Suppressor macrophage (primary cell): ENCODE measurements at places on chromosomes 3 and 15.

GRCh38 chr3:31358473-31359070 is 174.2 kb upstream of the STT3B start:
- DNase-seq, result no peak

GRCh38 chr15:99291643-99292042 is 40.4 kb downstream of the LRRC28 start:
- no peak for DNase-seq

DNA sequence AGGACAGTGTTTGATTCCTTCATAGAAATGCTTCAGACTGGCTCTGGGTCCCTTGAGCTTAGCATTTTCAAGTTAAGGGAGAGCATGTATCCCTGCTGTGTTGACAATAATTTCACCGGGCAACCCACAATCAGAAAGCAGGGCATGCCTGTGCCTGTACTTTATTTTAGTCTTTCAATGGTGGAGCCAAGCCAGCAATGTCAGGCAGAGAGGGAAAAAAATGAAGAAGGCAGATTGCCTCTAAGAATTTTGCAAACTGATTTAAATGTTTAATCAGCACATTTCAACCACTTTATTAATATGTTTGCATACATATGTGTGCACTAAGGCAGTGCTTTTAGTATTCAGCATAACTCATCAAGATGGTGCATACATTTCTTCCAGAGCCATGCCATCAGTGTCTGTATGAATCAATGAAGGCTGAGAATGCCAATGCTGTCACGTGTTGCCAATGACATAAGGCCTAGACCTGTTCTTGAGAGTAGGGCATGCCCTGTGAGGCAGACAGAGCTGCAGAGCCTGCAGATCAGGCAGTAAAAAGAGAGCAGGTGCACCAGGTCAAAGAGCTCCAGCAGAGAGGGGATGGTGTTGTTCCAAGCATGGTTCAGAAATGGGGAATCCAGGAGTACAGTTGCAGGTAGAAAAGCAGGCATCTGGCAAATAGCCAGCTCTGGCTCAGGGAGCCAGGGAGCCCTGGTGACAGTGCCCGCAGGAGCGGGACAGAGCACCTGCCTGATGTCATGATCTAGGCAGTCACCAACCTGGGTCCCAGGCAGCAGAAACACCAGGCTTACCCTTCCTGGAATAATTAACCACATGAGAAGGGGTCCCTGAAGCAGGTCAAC is 508.5 kb downstream of the GABRG3 start:
- no peak for DNase-seq

- no peak for DNase-seq
These were observed 296.5 kb downstream of the SLC9A9 start for GRCh38 chr3:143551761-143552160.

DNA sequence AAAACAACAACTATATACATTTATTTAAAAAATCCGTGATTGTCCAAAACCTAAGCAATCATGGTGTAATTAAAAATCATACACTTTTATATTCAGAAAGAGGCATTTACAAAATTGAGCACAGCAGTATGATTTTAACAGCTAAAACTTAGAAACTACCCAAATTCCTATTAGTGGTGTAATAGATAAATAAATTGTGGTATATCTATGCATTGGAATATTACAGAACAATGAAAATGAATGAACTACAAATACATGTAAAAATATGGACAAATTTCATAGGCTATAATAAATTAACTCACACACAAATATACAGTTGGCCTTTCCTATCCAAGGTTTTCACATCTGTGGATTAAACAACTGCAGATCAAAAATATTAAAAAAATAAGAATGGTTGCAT is 700.5 kb upstream of the ARPP21 start:
- no peak for DNase-seq

DNA sequence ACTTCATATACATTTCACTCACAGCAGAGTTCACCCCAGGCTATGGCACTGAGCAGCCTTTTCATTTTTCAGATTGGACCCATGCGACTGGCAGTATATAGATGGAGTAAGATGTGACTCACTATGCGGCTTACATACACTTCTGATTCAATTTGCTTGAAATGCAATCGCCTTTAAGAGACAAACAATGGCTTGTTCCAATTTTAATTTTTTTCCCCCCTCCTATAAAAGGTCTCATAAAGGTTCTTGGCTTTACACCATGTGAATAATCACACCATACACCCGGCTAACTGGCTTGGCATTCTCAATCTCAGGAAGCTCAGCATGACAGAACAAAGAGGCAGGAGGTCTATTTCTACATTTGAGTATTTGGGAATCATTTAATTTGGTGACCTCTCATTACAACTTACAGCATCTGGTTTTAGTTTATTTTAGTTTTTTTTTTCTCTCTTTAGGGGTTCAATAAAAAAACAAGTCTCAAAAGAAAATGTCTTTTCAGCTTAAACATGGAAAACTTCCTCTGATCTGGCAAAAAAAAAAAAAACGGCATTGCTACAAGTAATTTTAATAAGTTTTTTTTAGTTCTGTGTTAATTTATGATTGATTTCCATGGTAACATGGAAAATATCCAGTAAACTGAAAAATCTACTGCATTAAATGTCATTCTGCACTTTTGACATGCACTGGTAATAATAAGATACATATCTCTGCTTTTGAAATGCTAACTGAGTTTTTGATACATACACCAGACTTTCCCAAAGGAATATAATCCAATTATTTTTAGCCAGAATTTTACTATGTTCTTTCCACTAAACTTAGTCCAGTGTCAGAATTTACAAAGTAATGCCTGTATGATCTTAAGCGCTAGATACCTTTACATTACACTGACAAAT is 38.8 kb downstream of the GADL1 start:
- no peak for DNase-seq

GRCh38 chr3:98068824-98069223 is 18.1 kb upstream of the OR5AC2 start:
- no peak for DNase-seq

- no peak for DNase-seq
These were observed 60.4 kb upstream of the POU1F1 start for GRCh38 chr3:87336761-87337160.

DNA sequence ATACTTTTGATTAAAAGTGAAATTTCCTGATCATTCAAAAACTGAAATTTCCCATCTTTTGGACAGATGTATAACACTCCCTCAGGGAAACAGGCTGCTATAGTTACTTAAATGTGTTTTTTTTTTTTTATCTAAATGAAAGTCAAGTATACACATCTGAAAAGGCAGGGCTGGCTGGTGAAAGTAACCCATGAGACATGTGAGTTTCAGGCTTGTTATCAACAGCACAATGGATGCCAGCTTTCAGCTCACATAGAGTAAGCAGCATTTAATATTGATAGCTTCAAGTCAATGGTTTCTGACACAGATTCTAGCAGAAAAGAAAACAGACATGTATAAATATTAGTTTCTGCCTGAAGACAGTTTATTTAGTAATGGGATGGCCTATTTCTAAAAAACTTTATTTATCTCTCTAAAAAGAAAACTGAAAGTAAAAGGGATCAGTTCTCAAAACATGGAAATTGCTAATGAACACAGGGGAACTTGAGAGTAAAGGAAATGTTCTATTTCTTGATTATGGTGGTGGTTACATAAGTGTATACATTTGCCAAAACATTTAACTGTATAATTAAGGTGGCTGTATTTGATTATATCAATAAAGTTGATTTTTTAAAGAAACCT is 89.7 kb upstream of the CMC1 start:
- no peak for DNase-seq

DNA sequence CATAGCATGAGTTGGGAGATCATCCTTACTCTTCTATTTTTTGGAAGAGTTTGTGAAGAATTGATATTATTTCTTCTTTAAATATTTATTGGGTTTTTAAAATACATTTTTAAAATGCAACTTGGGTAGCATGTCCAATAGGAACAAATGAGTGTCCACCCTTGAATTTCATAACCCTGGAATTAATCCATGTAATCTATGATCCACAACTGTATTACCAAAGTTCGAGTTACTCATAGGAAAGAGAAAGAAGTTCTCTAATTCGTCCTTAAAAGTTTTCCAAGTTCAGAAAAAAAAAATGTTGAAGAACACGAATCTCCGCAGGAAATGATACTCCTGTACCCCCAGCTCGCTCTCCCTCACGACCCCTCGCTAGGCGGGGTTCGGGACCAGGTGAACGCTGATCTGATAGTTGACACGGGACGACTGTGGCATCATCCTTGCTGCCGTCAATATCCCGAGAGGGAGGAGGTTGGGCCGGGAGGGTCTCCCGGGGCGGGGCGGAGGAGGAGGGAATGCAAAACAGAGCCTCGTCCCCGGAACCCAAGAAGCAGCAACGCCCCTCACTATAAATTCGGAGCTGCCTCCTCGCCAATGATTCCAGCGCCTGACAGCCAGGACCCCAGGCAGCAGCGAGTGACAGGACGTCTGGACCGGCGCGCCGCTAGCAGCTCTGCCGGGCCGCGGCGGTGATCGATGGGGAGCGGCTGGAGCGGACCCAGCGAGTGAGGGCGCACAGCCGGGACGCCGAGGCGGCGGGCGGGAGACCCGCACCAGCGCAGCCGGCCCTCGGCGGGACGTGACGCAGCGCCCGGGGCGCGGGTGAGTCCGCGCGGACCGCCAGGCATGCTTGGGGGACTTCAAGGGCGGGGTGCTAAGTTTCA is at the start of gene AGTR1:
Gene AGTR1, plus strand, starts transcription at position 598 of the 884 bp plus-strand sequence. CDS start 43,133 bp downstream, outside the sequence.
- DNase-seq, result peak; percentile 23

GRCh38 chr3:42164656-42165055 is 73.5 kb downstream of the TRAK1 start:
- DNase-seq, result peak; percentile 37

DNA sequence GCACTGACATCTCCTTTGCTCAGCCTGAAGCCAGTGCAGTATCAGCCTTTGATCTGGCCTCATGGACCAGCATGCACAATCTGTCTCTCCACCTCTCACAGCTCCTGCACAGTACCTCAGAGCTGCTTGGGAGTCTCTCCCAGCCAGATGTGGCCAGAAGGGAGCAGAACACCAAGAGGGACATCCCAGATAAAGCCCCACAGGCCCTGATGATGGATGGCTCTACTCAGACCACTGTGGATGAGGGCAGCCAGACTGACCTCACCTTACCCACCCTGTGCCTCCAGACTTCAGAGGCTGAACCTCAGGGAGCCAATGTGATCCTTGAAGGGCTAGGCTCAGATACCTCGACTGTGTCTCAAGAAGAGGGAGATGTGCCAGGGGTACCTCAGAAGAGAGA is 44.4 kb downstream of the CDAN1 start:
- no peak for DNase-seq

DNA sequence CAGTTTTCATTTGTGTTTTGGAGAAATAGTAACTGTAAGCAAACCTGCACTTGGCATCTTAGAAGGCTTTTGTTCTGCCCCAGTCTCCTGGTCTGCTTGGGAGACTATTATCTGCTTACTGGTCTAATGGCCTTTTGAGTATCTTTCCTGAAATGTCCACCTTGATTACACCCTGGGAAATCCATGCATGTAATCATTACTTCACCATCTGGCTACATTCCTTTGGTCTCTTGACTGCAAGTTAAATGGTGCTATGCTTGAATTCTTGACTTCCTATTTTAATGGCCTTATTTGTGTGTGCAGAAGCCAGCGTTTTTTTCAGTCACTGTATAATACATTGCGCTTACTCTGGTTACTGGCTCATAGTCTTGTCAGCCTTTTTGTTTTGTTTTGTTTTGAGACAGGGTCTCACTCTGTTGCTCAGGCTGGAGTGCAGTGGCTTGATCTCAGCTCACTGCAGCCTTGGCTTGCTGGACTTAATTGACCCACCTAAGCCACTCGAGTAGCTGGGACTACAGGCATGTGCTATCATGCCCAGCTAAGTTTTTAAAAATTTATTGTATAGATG is 30.0 kb downstream of the CHD2 start:
- no peak for DNase-seq

- no peak for DNase-seq
These were observed 1092.2 kb upstream of the CFAP20DC start for GRCh38 chr3:60142009-60142408.

DNA sequence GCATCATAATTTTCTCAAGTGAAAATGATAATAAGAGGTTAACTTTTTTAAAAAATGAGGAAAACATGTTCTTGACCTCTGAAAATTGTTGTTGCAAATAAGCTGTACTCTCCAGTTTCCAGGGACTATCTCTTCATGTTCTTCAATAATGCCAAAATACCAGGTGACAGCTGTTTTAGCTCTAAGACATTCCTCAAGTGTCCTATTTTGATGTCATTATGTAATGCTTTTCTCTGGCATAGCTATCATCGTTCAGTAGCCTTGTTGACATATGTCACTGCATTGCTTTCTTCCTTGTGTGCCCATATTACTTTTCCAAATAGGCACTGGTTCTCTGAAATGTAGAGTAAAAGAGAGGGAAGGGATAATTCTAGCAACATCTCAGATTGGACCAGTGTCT is 5.7 kb upstream of the FILIP1L start:
- no peak for DNase-seq

DNA sequence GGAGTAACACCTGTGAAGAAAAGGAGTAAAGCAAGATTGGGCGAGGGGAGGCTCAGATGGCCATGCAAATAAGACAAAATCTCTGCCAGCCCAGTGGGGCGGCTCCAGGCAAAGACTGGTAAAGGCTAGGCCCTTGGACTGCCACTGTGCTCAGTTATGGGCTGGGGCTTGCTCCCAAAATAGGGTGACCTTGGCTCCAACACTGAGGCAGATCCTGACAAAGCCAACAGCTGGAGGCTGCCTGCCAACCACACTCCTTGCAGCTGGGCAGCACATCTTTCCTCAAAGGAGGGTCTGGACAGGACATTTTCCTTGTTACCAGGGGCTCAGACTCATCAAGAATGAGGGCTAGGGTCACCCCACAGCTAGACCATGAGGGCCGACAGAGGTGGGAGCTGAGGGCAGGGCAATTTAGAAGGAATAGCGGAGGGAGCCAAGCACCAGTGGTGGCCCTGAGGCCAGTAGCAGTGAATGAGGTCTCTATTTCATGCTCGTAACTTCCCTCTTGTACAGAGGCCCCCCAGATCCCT is 86.1 kb downstream of the CHRD start:
- no peak for DNase-seq
